NCI-H524 (cell line): ENCODE measurements at places on chromosomes 1 and 21.

- no peak for DNase-seq
Observed at GRCh38 chr1:117696561-117696960, 90.7 kb downstream of the TENT5C start.

DNA sequence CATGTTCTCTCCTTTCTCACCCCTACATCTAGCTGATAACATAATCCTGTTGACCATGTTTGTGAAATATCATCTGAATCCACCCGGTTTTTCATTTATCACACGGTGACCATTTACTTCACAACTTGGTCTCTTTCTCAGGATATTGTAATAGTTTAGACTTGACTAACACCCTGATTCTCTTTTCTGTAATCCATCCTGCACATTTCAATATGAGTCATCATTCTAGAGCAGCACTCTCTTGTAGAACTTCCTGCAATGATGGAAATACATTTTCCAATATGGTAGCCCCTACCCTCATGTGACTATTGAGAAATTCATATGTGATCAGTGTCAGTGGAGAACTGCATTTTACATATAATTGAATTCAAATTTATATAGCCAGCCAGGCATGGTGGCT is 2.3 kb upstream of the JAM2 start:
- DNase-seq: no peak

- no peak for DNase-seq
Observed at GRCh38 chr1:43987159-43987902, 4.1 kb upstream of the CCDC24 start.

GRCh38 chr1:153658400-153659174 is at the start of gene SNAPIN:
Gene SNAPIN, plus strand, starts transcription at chr1:153658703. Its CDS starts 41 bp downstream, at chr1:153658744.
- DNase-seq: peak; percentile 82

GRCh38 chr1:93501399-93501798 is 53.5 kb downstream of the FNBP1L start:
- DNase-seq: no peak

- peak; percentile 28 for DNase-seq
Observed at GRCh38 chr1:161258439-161259344, at the start of gene PCP4L1. Gene PCP4L1, plus strand, starts transcription at chr1:161258745. Its CDS starts 230 bp downstream, at chr1:161258975.

DNA sequence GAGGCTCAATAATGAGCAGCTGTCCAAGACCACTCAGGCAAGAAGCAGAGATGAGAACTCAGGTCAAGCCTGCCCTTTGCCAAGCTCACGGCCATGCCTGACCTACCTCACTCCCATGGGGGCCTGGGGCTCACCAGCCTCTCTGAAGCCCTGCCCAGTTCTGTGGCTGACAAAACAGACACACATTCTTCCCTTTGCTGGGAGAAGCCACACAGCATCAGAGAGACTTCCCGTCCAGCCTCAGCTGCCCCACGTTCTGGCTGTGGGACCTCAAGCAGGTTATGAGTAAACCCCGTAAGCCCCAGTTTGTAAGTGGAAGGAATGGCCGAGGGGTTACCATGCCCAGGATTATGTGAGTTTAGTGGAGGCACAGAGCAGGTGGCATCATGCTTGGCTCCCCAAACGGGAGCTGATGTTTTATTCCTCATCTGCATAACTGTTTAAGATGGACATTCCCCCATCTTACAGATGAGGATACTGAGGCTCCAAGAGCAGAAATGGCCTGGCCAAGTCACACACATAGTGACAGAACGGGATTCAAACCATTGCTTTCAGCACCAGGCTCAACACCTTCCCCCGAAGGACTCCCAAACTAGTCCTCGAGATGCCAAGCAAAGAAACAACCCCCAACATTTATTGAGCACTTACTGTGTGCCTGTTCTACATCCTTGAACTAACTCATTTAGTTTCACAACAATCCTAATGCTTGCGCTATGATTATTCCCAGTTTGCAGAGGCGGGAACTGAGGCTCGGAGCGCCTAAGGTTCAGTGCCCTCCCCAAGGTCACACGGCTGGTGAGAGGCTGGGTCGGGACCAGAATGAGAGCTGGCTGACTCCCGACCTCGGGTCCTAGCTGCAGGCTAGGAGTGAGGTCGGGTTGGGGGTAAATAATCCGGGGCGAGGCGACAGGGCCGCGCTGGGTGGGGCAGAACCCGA is 49.1 kb upstream of the LAPTM5 start:
- no peak for DNase-seq

DNA sequence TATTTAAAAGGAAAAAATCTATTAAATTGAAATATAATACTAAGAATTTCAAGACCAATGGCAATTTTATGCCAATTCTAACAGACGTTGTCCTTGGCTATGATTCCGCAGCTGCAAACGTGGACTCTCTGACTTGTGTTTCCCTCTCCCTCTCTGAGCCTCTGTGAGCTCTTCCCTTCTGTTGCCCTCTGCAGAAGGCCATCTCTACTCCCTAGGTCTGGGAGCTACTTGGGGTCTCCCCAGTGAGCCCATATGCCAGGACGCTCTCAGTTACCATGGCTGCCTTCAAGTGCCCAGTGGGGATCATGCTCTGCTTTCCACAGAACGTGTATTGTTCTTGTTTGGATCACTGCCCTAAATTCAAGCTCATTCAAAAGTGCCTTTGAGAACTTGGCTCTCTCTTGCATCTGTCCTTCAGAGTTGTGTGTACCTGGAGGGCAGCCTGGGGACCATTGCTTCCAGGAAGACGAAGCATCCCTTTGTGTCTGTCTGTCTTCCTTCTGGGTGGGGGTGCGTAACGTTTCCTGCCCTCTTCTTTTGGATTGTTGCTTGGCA is 97.5 kb upstream of the TSPAN2 start:
- DNase-seq: no peak

- DNase-seq: no peak
Observed at GRCh38 chr1:98322966-98323365, 338.6 kb upstream of the SNX7 start.
